ENCODE measurements at places on chromosomes 6 and 20. TPM values are rescaled to one million over a fixed set of nuclear protein-coding genes. Genes with fewer than 3 reads are reported as not detected.

The ABHD16B gene
- not detected for total RNA-seq

The SLC17A1 gene
- not detected for total RNA-seq

The CPXM1 gene
- total RNA-seq = 6.1 TPM

- H3K36me3 ChIP-seq = no peaks in the 10 kb centered on the region
- peak overlapping the region; percentile 30 for H3K27ac ChIP-seq
- no peak overlapping the region for H3K4me3 ChIP-seq
- peaks cover 6% of the 10 kb centered on the region for H3K4me1 ChIP-seq
- peaks cover 24% of the 10 kb centered on the region for H3K27me3 ChIP-seq
Measured at GRCh38 chr6:43243664-43244321, 512 bp downstream of the TTBK1 start.
